ENCODE measurements at places on chromosomes 1 and 21.

DNA sequence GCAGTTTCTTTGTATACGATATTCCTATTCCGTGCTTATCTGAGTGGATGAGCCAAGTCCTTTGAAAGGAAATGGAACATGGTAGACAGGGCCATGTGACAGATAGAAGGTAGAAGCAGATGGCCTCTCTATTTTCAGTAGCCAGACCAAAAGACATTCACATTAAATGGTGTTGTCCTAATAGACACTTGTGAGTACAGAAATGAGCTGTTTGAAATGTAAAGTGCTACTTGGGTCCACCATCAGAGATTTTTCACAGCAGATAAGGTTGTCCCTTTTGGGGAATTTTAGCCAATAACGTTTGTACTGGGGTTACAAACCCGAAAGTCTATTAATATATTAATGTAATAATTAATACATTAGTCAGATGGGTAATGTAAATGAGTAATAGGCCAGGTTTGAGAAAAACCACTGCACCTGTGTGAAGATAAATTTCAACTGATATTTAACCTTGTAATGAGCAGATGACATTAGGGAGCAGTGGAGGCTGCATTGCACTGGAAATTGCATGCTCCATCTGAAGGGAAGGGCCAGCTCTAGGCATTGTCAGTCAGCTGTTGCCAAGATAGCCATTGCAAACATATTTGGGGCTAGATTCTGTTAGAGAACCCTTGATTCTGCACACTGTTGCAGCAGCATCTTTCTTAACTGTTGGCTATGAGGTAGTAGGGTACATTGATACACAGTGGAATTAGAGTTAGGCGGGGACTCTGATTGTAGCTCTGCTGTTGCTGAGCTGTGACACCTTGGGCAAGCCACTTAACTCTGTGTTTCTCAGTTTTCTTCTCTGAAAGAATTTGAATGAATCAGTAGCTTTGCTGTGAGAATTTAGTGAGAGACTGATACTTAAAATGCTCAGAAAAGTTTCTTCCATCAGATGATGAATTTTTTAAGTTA, 43.8 kb downstream of the FGGY start:
- no peak for DNase-seq

- DNase-seq = no peak
These were observed 36.0 kb downstream of the ALG6 start for GRCh38 chr1:63403386-63403785.

DNA sequence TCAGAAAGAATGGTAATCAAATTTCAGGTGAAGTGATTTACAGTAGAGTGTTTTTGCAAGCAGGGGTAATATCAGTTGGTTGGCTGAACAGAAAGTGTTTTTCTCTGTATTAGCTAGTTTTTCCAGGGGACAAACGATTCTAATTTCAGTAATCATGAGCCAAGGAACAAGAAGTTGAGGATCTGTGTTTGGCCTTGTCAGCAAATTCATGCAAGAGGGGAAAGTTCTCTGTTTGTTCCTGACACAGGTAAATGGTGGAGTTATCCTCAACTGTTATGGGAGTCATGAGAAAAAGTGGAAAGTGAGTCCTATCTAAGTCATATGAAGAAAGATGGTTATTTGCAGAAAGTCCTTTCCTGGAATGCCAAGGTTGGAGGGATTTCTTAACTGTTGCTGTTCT, 24.6 kb upstream of the SLC35A3 start:
- no peak for DNase-seq

GRCh38 chr1:81760477-81761097, 40.1 kb upstream of the ADGRL2 start:
- DNase-seq = no peak

GRCh38 chr1:151535326-151536271, 4.5 kb upstream of the TUFT1 start:
- DNase-seq = no peak

DNA sequence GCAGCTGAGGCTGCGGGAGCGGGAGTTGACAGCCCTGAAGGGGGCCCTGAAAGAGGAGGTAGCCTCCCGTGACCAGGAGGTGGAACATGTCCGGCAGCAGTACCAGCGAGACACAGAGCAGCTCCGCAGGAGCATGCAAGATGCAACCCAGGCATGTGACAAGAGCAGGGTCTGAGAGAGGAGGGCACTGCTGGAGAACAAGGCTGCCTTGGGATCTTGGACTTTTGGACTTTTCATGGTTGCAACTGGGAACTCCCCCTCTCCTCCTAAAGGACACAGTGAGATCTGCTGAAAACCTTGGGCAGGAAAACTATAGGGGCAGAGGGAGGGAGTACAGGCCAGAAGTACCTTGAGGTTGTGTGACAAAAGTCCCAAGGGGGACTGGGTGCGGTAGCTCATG, 13.5 kb downstream of the CGN start:
- no peak for DNase-seq

DNA sequence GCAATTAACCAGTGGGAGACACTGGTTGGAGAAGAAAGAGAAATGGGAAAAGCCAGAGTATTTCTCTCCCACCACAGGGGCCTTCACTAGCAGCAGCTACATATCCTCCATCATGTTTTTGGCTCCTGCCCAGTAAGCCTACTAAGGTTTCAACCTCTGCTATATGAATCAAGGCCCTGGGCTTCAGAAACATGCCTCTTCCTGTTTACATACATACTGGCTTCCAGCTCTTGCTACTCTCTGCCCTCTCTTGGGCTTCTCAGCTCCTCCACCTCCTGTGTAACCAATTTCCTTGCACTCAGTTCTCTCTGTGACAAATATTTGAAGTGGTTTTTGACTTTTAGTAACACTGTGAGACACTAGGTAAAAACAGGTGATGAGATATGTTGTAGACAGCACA, 80.8 kb downstream of the LRRC7 start:
- no peak for DNase-seq

GRCh38 chr1:43135857-43136781, 36.0 kb downstream of the EBNA1BP2 start:
- DNase-seq = no peak

All from H1 (cell line).